ENCODE measurements at places on chromosomes 5 and 9.

GRCh38 chr5:2464141-2464540 lies 287.3 kb downstream of the IRX2 start:
- no peak for DNase-seq

GRCh38 chr5:122316656-122317055 lies 4.6 kb downstream of the SNCAIP start:
- DNase-seq: no peak

- DNase-seq: no peak
These were observed 40.4 kb downstream of the SAR1B start for GRCh38 chr5:134592141-134592746.

- no peak for DNase-seq
These were observed 109.6 kb downstream of the ATP10B start for GRCh38 chr5:160742446-160742845.

DNA sequence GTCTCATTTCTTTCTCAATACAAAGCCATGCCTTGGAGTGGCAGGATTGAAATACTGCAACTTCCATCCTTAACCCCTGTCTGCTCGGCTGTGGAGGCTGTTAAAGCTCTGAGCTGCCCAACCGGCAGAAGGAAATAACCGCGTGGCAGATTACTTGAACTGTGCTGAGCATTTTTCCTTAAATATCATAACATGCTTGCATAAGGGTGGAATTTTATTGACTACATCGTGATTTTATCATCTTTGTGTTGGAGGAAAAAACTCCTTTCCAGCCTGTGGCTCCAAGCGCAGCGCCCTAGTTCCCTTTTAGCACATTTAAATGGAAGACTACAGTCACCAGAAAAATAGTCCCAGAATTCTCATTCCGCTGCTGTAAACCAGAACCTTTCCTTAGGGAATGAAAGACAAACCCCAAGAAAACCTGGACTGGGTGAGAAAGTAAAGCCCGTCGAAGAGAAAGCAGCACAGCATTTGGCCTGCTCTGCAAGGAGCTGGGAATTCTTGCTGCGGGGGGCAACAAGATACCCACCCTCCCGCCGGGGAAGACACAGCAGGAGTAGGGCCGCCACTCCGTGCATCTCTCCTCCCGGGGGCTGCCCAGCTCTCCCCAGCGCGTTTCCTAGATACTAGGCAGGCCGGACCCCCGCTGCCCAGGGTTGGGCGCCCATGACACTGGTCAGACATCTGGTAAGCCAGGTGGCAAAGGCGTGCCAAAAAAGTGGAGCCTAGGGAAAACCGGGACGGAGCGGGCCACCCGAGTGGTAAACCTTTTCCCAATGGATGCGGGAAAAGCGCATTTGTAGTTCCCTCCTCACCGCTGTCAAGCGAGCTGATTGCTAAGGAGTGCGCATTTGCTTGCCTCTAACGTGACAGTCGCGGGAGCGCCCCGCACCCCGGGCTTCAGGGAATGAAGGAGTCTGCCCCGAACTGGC lies 1.3 kb downstream of the SHC3 start:
- no peak for DNase-seq

- DNase-seq: no peak
These were observed 14.9 kb upstream of the SPATA24 start for GRCh38 chr5:139418793-139419192.

Measured in EL (cell line).